ENCODE measurements at places on chromosomes 2 and 18.

GRCh38 chr2:7411691-7412090, 494.5 kb downstream of the RNF144A start:
- no peaks in the 10 kb centered on the region for H3K27me3 ChIP-seq
- no peaks in the 10 kb centered on the region for H3K4me1 ChIP-seq
- no peaks in the 10 kb centered on the region for H3K36me3 ChIP-seq

DNA sequence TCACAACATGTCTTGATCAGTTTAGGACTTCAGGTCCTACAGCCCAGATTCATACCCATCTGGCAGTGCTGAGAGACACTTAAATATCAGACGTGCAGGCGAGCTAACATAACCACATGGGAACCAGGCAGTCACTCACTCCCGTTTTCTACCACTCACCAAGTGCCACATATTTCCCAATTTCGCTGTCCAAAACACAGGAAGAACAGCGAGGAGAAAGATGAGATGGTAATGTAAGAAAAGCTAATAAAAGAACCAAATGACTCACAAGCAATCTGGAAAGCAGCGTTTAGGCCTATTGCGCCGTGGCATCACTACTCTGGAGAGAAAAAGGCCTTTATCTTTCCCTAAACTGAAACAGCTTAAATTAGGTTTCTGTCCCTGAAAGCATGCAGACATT, 647.8 kb upstream of the SLC39A10 start:
- H3K4me1 ChIP-seq, result no peaks in the 10 kb centered on the region
- no peak overlapping the region for H3K4me3 ChIP-seq
- H3K27me3 ChIP-seq, result no peaks in the 10 kb centered on the region
- no peak for DNase-seq

DNA sequence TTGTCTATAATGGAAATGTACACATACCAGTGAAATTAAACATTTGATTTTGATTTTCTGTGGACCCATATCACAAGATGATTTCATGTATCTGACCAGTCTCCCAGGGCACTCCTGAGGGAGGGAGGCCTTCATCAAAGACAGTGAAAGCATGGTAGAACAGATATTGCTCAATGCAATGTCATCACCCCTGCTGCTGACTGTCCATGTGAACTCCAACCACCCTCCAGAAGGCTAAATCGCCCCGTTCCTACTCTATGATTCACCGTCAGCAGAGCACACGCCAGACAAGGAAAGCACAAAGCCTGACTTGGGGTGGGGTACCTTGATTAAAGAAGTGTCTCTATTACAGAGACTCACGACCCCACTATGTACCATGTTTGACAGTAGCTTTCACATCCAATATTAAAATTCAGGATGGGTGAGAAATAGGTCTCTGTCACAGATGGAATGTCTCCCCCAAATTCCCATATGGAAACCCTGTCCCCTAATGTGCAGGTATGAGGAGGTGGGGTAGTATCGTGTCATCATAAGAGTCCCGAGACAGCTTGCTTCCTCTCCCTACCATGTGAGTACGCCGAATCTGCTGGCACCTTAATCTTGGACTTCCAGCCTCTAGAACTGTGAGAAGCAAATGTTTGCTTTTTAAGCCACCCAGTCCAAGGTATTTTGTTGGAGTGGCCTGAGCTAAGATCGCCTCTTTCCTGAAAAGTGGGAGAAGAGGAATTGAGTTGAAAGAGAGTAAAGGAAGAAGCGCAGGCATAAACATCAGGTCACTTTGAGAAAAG, 42.4 kb downstream of the CYB5A start:
- no peak overlapping the region for H3K4me3 ChIP-seq
- no peak overlapping the region for H3K27ac ChIP-seq
- H3K36me3 ChIP-seq, result 0 out of 2 replicates have a peak, but pooled peaks cover 3% of the 10 kb centered on the region
- no peaks in the 10 kb centered on the region for H3K4me1 ChIP-seq
- no peak for DNase-seq

GRCh38 chr2:200373231-200373630, 66.7 kb downstream of the SPATS2L start:
- H3K36me3 ChIP-seq, result 0 out of 2 replicates have a peak, but pooled peaks cover 2% of the 10 kb centered on the region
- DNase-seq, result no peak
- H3K4me3 ChIP-seq, result no peak overlapping the region
- H3K27ac ChIP-seq, result no peak overlapping the region

- DNase-seq, result no peak
- H3K27me3 ChIP-seq, result no peaks in the 10 kb centered on the region
- H3K36me3 ChIP-seq, result no peaks in the 10 kb centered on the region
- no peak overlapping the region for H3K4me3 ChIP-seq
These were observed 198.5 kb downstream of the FHOD3 start for GRCh38 chr18:36496022-36496421.

GRCh38 chr2:163649080-163649479, 86.7 kb downstream of the FIGN start:
- H3K36me3 ChIP-seq, result no peaks in the 10 kb centered on the region
- DNase-seq, result no peak
- H3K27ac ChIP-seq, result no peak overlapping the region
- no peak overlapping the region for H3K4me3 ChIP-seq
- no peaks in the 10 kb centered on the region for H3K27me3 ChIP-seq

DNA sequence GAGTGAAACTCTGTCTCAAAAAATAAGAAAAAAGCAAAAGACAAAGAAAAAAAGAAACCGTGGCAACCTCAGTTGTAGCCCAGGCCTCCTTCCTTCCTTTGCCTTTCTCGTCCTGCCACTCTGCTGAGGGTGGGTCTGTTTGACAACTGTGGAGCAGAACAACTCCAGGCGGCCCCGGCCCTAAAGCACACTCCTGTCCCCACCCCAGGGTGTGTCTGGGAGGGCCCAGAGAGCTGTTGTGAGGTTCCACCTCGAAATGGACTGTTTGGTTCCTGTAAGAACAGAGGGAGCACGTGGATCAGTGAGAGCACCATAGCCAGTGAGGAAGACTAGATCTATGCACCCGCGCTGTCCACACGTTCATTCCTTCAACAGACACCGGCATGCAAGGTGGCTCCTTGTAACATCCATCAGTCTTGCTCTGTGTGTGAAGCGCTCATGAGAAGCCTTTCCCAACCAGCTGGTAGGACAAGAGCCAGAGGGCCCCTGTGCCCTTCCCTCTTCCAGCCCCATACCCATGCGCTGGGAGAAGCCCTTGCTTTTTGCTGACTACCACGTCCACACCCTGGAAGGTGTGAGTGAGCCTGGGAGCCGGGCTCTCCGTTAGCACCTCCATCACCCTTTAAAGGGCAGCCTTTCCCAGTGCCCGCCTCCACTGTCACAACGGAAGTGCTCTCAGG, 61.6 kb downstream of the SOWAHC start:
- no peaks in the 10 kb centered on the region for H3K36me3 ChIP-seq
- H3K27ac ChIP-seq, result no peak overlapping the region
- DNase-seq, result no peak
- H3K4me3 ChIP-seq, result no peak overlapping the region
- no peaks in the 10 kb centered on the region for H3K27me3 ChIP-seq

- peak; percentile 48 for DNase-seq
- no peaks in the 10 kb centered on the region for H3K4me1 ChIP-seq
- H3K27ac ChIP-seq, result no peak overlapping the region
These were observed 349.0 kb upstream of the PKDCC start for GRCh38 chr2:41698678-41699422.

DNA sequence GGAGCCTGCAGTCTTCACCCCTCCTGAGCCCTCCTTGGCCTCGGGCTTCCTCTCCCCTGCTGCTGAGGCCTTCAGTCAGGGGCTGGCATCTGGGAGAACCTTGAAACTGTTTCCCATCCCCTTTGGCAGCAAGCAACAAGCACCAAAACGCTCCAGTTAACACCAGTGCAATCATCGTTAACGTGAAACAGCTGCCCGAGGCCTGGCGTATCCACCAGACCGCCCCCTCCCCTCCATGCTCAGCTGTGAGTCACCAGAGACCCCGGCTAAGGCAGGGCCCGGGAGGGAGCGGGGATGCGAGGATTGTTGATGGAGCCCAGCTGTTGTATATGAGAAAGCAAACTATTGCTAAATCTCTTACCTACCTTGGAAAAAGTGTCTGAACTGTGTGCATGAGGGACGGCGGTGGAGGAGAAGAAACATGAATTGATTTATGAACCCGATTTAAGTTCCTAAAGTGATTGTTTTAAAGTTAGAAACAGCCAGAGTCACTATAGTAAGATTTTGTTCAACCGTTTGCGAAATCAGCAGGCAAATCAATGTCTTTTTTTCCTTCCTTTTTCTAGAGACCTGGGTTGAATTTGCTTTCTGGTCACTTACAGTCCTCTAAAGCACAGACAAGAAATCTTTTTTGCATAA, 5.2 kb downstream of the ZFP36L2 start:
- H3K27ac ChIP-seq, result peak overlapping the region; percentile 11
- H3K36me3 ChIP-seq, result peaks cover 11% of the 10 kb centered on the region
- no peak for DNase-seq
- no peak overlapping the region for H3K4me3 ChIP-seq
- peaks cover 10% of the 10 kb centered on the region for H3K4me1 ChIP-seq

GRCh38 chr2:1775511-1776035, 31.3 kb upstream of the PXDN start:
- peaks cover 6% of the 10 kb centered on the region for H3K4me1 ChIP-seq
- no peaks in the 10 kb centered on the region for H3K27me3 ChIP-seq
- H3K4me3 ChIP-seq, result no peak overlapping the region
- H3K36me3 ChIP-seq, result no peaks in the 10 kb centered on the region

DNA sequence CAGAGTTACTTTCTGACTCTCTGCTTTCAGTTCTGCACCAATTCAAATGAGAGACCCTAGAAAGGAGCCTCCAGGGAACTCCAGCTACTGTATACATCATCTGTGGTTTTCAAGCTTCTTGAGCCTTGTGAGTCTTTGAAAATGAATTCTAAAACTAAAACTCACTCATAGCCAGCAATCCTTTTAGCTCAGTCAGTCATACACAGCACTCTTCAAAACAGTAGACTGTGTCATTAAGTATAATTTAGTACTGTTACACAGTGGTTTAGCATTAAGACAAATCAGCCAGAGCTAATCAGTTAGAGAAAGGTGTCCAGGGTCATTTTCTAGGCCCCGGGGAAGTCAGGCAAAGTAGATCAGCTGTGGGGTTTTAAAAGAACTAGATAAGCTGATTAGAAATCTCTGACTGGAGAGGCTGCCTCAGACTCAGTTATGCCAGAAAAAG, 322.1 kb upstream of the THUMPD2 start:
- no peak overlapping the region for H3K27ac ChIP-seq
- no peaks in the 10 kb centered on the region for H3K36me3 ChIP-seq
- no peaks in the 10 kb centered on the region for H3K27me3 ChIP-seq
- no peak overlapping the region for H3K4me3 ChIP-seq

- H3K27me3 ChIP-seq, result no peaks in the 10 kb centered on the region
- H3K36me3 ChIP-seq, result no peaks in the 10 kb centered on the region
- no peak for DNase-seq
- H3K4me3 ChIP-seq, result no peak overlapping the region
- no peaks in the 10 kb centered on the region for H3K4me1 ChIP-seq
- no peak overlapping the region for H3K27ac ChIP-seq
These were observed 61.3 kb upstream of the HDAC4 start for GRCh38 chr2:239462191-239462515.

GRCh38 chr2:69017835-69018234, 4.9 kb downstream of the ANTXR1 start:
- DNase-seq, result no peak
- no peak overlapping the region for H3K4me3 ChIP-seq
- H3K4me1 ChIP-seq, result peaks cover 1% of the 10 kb centered on the region
- no peaks in the 10 kb centered on the region for H3K36me3 ChIP-seq
- no peaks in the 10 kb centered on the region for H3K27me3 ChIP-seq
- no peak overlapping the region for H3K27ac ChIP-seq

- H3K4me3 ChIP-seq, result peak within 1 kb of the TSS; percentile 97
- DNase-seq, result no peak
- H3K36me3 ChIP-seq, result no peaks in the 10 kb centered on the region
- H3K27me3 ChIP-seq, result no peaks in the 10 kb centered on the region
- H3K4me1 ChIP-seq, result peaks cover 8% of the 10 kb centered on the region
These were observed at the start of gene TTC39C for GRCh38 chr18:24014062-24014985. Gene TTC39C, plus strand, starts transcription at chr18:24014754. Its CDS starts 118 bp downstream, at chr18:24014872.

GRCh38 chr2:98804265-98804650, 73.3 kb upstream of the MGAT4A start:
- H3K27me3 ChIP-seq, result no peaks in the 10 kb centered on the region
- DNase-seq, result no peak
- H3K27ac ChIP-seq, result no peak overlapping the region
- H3K36me3 ChIP-seq, result no peaks in the 10 kb centered on the region
- H3K4me3 ChIP-seq, result no peak overlapping the region
- H3K4me1 ChIP-seq, result 0 out of 2 replicates have a peak, but pooled peaks cover 1% of the 10 kb centered on the region

GRCh38 chr2:203982276-203982675, 45.7 kb downstream of the ICOS start:
- H3K4me1 ChIP-seq, result no peaks in the 10 kb centered on the region
- H3K27me3 ChIP-seq, result no peaks in the 10 kb centered on the region
- DNase-seq, result no peak
- no peak overlapping the region for H3K27ac ChIP-seq
- H3K4me3 ChIP-seq, result no peak overlapping the region
- no peaks in the 10 kb centered on the region for H3K36me3 ChIP-seq

- DNase-seq, result no peak
- H3K36me3 ChIP-seq, result no peaks in the 10 kb centered on the region
- H3K27ac ChIP-seq, result no peak overlapping the region
- H3K4me1 ChIP-seq, result no peaks in the 10 kb centered on the region
These were observed 186.9 kb downstream of the TTC32 start for GRCh38 chr2:19714926-19715325.

- no peaks in the 10 kb centered on the region for H3K27me3 ChIP-seq
- no peaks in the 10 kb centered on the region for H3K36me3 ChIP-seq
- no peaks in the 10 kb centered on the region for H3K4me1 ChIP-seq
- no peak overlapping the region for H3K4me3 ChIP-seq
These were observed 239.6 kb downstream of the MREG start for GRCh38 chr2:215773728-215774127.

DNA sequence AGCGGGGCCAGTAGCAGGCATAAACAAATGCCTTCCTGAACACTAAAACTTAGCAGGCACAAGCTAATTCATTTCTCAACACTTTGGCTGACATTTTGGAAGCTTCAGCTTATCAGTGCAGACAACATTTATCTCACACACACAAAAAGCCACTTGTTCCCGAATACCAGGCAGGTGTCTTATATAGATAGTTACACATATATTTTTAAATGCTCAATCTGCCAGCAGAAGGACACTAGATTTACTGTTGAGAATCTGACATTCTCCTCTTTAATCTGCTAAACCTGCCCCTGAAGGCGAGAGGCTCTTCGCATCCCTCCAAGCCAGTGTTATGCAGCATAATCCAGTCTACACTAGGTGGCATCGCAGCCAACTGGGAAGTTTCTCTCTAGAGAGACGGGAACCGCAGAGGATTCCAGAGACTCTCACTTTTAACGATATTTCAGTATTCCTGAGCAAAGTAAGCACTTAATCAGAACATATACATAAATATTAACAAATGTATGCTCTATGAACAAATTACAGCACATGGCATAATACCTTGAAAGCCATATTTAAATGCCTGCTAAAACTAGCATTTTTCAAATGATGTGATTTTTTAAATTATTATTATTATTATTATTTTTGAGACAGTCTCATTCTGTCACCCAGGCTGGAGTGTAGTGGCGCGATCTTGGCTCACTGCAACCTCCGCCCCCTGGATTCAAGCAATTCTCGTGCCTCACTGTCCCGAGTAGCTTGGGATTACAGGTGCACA, 90.2 kb upstream of the SCG2 start:
- H3K4me3 ChIP-seq, result no peak overlapping the region
- H3K27ac ChIP-seq, result no peak overlapping the region
- no peaks in the 10 kb centered on the region for H3K27me3 ChIP-seq
- DNase-seq, result peak; percentile 18
- peaks cover 4% of the 10 kb centered on the region for H3K36me3 ChIP-seq

GRCh38 chr18:36142751-36143150, 13.1 kb downstream of the ELP2 start:
- H3K4me3 ChIP-seq, result no peak overlapping the region
- H3K4me1 ChIP-seq, result no peaks in the 10 kb centered on the region
- peaks cover 11% of the 10 kb centered on the region for H3K36me3 ChIP-seq
- no peak for DNase-seq

Measured in iPS DF 6.9 (cell line).